ENCODE measurements at places on chromosomes 4 and X.

GRCh38 chrX:100411802-100412715, 2.0 kb upstream of the PCDH19 start:
- no peak for DNase-seq

GRCh38 chrX:104098151-104098808, 14.0 kb upstream of the ZCCHC18 start:
- DNase-seq: peak; percentile 48

- DNase-seq: no peak
Observed at GRCh38 chrX:72314881-72315280, 9.2 kb upstream of the CITED1 start.

DNA sequence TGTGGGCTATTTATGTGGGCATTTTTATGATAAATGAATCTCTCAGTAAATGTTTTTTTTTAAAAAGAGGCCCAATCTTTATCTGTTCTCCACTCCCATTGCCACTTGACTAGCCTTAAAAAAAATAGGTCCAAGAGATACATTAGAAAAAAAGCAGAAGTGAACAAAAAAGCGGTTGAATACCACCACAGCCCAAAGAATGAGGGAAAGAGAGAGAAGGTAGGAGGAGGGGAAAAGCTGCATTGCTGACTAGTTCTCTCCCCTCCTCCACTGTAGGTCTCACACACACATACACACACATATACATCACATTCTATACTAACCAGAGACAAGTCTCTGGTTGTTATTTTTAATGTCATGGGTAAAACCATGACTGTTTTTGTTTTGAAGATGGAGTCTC, 95.8 kb upstream of the IL13RA1 start:
- no peak for DNase-seq

GRCh38 chr4:129371065-129371464, 275.1 kb downstream of the C4orf33 start:
- no peak for DNase-seq

GRCh38 chrX:129614481-129615255, 40.1 kb downstream of the APLN start:
- DNase-seq: no peak

GRCh38 chr4:27176400-27176799, 315.8 kb downstream of the STIM2 start:
- peak; percentile 26 for DNase-seq

DNA sequence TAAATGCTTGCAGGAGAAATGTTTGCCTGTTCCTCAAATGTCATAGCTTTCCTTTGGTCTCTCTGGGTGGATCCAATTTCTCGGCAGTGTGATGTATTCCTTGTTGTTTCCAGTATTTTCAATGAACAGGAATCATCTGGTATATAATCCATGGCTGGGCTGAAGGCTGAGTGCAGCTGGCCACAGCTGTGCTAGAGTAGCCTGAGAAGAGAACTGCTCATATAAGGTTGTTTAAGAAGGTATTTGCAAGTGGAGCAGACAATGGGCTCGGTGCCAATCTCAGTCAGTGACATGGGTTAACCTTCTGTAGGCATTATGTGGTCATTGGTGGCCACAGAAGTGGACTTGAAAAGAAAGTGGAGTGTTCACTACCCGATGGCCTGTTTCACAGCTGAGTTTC, 390.3 kb downstream of the SPRY1 start:
- DNase-seq: peak; percentile 24

GRCh38 chrX:25156832-25157231, 141.1 kb upstream of the ARX start:
- no peak for DNase-seq

GRCh38 chr4:35506161-35506560, 738.2 kb downstream of the ARAP2 start:
- DNase-seq: no peak

DNA sequence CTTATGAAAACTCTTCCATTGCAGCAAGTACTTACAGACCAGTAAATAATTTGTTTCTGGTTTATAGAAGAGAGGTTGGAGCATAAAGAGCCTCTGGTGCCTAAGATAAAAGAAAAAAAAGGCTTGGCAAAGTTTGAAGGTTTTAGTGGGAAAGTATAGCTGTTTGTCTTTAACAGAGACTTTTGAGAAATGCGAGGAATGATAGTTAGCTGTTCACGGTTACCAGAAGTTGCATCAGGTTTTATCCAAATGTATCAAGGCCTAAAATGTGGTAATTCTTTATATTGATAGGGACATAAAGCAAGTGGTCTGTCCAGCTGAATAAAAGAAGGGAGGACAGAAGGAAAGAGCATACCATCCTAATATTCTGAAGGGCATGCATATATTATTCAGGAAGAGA, 29.3 kb downstream of the RAP1GDS1 start:
- no peak for DNase-seq

GRCh38 chr4:7399440-7400234, 35.1 kb downstream of the PSAPL1 start:
- peak; percentile 7 for DNase-seq

All from testis (tissue), 5 donors.